ENCODE measurements at places on chromosomes 6 and 20.
A peak's percentile ranks its signal among the peaks of the same experiment; 100 is the strongest.

DNA sequence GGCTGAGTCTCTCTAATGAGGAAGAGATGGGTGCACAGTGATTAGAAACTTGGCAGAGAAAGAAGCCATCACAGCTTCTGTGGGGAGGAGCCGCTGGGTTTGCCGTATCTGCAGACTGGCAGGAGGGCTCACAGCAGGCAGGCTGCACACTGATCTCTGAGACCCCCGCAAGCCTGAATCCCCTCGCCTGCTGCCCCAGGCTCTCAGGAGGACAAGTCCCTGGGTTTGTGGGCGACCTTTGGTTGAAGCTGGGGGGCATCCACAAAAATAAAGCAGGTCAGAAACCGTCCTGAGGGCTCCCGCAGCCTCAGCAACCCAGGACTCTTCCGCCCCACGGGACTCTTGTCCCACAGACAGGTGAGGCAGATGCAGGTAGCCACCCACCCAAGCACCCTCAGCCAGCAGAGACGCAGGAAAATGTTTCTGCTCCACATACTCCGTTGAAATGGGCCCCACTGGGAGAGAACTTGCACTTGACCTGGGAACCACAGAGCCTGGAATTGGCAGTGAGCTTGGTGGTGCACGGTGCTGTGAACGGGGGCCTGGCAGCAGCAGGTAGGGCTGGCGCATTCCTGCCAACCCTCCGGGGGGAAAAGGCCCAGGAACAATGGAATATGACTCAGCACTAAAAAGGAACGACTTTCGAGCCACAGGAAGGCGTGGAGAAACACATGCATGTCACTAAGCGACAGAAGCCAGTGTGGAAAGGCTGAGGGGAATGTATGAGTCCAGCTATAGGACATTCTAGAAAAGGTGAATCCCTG, 89.9 kb downstream of the YTHDF1 start:
- DNase-seq: no peak

DNA sequence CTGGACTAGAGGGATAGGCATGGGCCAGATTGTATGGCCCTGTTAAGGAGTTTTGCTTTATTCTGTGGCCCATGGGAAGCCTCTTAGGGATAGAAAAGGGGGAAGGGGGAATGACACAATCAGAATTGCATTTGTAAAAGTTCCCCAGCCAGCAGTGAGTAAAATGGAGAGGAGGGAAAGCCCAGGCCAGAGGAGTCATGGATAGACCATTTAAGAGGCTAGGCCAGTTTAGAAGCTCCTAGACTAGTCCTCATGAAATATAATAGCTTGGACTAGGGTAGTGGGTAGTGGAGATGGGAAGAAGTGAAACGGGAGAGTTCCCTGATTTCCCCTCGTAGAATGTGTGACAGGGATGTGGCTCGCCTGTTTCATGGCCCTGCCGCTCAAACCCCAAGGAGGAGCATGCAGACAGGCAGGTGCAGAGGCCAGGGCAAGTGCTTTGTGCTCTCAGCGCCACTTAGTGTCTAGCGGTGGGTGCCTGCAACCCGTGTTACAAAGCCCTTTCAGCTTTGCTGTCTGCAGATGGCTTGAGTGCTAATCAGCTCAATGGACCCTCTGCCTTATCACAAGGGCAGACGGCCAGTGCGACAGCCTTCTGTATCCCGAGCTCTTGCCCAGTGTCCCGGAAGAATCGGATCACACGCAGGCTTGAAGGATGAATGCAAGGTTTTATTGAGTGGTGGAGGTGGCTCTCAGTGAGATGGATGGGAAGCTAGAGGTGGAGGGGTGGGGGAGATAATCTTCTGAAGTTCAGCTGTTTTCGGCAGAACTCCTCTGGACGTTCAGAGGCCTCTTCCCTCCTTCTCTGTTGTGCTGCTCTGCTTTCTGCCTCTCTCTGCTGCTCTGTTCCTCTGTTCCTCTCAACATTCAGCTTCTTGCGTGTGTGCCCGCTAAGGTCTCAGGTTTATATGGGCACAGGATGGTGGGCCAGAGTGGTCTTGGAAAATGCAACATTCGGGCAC, 141.1 kb downstream of the CEP57L1 start:
- DNase-seq: no peak

- DNase-seq: no peak
Observed at GRCh38 chr6:75268121-75268987, 16.2 kb downstream of the TMEM30A start.

DNA sequence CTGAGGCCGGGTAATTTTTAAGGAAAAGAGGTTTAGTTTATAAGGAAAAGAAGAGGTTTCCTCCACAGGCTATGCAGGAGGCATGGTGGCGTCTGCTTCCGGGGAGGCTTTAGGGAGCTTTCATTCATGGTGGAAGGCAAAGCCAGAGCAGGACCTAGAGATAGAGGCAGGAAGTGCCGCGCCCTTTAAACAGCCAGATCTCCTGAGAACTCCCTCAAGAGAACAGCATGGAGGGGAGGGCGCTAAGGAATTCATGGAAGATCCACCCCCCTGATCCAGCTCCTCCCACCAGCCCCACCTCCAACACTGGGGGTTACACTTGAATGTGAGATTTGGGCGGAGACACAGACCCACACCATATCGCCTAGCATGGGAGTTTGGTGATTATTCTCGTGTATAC, 13.9 kb upstream of the DACT2 start:
- DNase-seq: no peak

DNA sequence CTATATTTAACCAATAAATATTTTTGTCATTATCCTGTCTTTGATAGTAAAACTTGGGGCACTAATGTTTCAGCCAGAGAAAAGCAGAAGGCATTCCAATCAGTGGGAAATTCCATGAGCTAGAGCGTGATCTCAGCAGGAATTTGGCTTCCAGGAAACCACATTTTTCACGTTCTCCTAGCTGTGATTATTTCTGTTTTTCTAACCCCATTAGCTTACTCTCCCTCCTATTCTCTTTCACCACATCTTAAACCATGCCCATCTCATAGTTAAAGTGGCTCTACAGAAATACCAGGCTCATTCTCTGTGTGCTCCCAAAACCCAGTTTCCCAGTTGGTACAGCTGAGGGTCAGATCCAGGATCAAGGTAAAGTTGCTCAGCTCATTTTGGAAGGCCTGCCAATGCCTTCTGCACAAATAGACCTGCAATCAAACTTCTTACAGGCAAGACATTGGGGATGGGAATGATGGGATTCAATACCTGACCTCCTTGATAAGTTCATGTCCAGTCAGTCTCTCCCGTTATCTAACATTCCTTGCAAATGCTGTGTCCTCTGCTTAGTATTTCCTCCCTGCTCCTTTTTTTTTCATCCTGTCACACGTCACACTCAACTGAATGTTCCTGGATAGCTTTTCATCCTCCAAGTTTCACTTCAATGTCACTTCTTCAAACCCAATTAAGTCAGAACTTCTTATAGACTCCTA, 33.1 kb upstream of the TMEM30A start:
- no peak for DNase-seq

DNA sequence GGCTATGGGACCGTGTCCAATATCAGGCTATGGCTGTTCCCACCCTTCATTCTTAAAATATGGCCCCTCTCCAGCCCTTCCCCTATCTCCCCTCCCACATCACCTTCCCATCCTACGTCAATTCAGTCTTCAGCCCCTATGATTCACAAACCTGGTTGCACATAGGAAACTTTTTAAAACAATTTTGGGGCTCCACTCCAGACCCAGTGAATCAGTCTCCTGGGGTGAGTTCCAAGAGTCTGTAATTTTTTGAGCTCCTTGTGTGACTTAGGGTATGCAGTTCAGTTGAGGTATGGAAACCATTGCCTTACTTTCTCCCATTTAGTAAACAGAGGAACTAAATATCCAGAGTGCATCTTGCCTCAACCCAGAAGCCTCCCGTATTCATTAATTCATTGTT, 5.5 kb downstream of the HNF4A start:
- DNase-seq: no peak

DNA sequence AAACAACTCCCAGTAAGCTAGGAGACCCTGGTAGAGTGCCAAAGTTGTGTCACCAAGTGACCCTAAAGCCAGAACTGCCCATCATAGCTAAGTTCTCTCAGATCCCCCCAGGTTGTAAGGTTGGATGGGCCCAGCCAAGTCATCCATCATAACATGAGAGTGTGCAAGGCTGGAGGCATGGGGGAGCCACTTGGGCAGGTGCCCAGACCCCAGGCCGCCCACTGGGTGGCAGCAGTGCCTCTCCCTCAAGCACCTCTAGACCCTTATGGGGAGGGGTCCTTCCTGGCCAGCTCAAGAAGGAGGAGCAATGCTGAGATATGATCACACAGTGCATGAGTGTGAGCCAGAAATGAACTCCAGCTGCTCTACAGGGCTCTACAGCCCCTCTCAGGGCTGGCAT, 154.5 kb downstream of the MYLK4 start:
- no peak for DNase-seq

GRCh38 chr6:89281779-89282246, 33.3 kb downstream of the GABRR2 start:
- no peak for DNase-seq

DNA sequence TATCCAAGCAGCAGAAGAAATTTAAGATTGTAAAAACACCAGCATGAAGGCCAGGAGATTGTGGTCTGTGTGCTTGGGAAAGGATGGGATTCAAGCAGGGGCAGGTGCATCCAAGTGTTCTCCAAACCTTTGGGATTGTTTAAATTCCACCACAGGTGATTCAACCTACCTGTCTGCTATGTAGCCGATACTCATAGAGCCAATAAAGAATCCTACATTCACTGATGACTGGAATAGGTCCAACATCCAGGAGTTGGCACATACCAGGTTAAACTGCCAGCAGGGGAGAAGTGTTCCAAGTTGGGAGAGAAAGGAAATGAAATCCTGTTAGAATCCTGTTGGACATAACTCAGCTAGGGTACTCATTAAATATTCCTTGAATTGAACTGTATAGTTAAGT, 2.2 kb downstream of the SLC22A2 start:
- peak; percentile 50 for DNase-seq

GRCh38 chr6:138410972-138411880, 7.2 kb downstream of the HEBP2 start:
- peak; percentile 98 for DNase-seq

DNA sequence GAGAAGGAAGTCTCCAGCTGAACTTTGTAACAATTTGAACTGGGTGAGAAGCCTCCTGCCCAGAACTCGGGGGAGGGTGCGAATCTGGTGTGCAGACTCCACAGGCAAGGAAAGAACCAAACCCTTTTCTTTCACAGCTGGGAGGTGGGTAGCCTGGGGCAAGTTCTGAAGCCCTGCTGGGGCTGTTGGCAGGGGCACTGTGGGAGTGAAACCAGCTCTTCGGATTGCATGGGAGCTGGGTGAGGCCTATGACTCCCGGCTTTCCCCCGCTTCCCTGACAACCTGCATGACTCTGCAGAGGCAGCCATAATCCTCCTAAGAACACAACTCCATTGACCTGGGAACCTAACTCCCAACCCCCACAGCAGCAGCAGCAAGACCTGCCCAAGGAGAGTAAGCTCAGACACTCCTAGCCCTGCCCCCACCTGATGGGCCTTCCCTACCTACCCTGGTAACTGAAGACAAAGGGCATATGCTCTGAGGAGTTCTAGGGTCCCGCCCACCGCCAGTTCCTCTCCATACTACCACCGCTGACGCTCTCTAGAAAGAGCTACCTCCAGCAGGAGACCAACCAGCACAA, 37.5 kb downstream of the SOD2 start:
- DNase-seq: no peak

- DNase-seq: no peak
Observed at GRCh38 chr6:132140189-132140588, 189.0 kb upstream of the CCN2 start.

DNA sequence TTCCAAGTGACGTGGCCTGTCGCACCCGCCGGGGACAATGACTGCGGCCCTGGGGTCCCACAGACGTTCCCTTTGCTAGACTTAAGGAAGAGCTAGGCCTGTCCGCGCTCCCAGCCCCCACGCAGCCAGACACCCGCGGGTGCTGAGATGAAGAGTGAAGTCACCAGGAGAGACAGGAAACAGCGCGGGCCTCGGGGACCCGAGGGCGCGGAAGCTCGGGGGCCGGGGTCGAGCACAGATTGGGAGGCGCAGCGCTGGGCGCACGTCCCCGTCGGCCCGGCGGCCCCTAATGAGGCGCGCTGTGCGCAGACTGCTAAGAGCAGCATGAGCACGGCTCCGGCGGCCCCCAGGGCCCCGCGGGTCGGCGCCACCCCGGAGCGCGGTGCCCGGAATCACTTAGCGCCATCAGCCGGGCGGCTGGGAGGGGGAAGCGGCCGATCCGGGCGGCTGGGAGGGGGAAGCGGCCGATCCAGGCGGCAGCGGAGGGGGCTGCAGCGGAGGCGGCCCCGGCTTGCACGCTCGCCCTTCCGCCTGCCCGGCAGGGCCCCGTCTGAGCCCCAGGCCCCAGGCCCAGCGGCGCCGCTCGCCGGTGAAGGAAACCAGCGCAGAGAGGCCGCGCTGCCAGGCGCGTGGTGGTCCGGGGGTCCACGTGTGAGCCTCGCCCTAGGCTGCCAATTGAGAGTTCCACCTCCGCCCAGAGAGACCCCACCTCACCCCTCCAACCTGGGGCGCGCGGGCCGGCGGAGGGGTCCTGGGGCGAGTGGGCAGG, 8.3 kb upstream of the AVP start:
- DNase-seq: no peak

DNA sequence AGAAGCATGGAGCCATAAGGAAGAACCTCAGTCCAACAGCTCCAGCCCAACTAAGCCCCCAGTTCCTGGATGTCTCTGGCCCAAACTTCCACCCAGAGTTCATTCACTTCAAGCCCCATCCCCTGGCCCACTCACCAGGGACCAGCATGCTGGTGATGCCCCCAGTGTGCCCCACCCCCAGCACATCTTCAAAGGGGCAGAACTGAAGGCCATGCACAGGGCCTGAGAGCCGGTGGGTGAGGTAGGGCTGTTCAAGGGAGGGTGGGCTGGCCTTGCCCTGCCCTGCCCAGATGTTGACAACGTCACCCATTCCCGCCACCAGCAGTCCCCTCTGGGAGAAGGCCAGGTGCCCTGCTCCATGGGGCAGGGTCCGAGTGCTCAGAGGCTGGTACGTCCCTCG, 3.6 kb downstream of the B3GALT4 start:
- DNase-seq: no peak

DNA sequence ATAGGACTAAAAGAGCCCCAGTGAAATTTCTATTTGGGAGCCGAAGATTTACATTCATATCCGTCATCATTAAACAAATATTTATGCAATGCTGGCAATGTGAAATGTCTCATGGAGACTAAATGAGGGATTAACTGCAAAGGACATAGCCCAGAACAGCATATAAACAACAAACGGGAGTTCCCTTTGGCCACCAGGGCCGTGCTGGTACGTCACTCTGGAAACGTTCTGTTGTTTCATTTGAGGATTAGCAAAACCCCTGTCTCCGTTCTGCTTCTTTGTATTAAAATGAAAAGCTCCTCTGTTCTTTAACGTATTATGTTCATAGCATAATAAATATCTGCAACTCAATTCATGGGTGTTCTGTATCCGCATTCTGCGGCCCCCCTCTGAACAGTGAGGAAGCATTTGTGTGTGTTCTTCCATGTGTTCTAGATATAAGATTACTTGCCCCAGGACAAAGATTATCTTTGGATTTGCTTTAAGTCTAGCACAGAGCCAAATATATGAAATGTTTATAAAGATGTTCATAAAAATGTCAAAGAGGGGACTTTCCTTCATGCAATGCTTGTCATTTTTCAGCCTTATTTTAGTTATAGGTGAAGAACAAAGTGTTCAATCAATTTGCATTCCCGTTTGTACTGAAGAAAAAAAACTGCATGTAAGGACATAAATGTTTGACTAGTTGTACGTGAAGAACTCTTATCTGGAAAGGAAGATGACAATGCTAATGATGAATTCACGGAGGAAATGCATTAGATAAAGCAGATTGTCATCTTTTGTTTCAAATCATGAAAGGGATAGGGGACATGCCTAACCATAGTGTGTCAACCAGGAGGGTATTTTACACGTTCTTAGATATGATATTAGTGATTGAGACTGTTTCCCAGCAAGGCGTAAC, 90.0 kb upstream of the TNFAIP3 start:
- no peak for DNase-seq
